ENCODE measurements at places on chromosomes 16 and 17.

DNA sequence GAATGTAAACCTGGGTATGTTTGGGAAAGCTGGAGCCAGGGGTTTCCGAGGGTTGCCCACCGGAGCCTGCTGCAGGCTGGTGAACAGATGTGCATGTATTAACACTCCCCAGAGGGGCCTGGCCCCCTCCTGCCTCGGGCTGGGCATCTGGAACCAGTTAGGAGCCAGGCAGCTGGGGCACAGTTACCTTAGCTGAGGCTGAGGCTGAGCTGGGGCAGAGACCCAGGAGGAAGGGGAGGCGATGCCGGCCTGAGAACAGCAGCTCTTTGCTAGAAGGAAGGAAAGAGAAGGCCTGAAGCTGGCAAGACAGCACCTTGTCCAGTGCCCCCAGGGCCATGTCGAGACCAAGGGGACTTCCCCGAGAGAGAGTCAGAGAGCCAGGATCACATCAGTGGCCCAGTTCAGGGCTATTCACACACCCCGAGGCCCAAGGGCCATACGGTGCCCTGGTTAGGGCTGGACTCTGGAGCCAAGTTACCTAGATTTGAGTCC, 65.8 kb downstream of the RMI2 start:
- DNase-seq = no peak

DNA sequence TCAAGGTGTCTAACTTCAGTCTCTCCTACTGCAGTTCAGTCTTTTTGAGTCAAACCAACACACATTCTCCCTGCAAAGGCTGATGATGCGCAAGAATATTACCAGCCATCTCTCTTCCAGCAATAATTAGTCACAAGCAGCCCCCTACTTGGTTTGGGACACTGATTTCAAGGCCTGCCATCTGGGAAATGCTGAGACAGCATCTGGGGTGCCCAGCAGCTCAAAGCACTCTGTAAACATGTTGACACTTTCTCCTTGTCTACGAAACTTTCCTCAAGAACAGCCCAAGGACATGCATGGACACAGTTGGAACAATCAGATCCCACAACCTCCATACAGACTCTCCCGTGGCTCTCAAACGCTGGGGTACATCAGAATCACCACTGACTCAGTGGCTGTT, 149.2 kb upstream of the RPL38 start:
- no peak for DNase-seq

DNA sequence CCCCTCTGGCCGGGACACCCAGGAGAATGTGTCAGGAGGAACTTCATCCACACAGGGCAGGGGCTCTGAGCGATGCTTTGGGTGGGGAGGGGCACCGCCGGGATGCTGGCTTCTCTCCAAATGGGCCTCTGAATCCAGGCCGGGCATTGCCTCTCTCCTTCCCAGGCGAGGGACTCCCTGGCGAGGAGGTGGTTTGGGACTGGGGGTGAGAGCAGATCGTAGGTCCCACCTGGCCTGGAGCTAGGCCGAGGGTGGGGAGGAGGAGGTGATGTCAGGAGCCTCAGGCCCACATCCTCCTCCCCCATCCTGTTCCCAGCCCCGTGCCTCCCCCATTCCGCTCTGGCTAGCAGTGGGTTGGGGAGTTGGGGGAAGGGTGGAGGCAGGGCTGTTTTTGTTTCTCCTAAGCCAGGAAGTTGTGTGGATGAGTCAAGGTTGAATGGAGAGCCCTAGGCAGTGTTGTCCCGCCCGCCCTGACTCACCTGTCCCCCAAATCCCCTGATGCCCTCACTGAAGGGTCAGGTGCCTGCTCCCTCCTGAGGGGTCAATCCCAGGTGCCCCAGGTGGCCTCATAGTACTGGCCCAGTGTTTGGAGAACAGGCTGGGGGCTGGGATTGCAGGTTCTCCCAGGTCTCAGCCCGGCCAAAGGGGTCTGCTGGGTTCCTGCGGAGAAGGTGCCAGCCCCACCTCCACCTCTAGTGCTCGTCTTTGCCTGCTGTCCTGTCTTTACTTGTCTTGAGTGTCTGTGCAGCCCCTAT, 2.8 kb downstream of the GRB7 start:
- peak; percentile 90 for DNase-seq

GRCh38 chr16:25823891-25824290, 132.1 kb downstream of the HS3ST4 start:
- peak; percentile 25 for DNase-seq

DNA sequence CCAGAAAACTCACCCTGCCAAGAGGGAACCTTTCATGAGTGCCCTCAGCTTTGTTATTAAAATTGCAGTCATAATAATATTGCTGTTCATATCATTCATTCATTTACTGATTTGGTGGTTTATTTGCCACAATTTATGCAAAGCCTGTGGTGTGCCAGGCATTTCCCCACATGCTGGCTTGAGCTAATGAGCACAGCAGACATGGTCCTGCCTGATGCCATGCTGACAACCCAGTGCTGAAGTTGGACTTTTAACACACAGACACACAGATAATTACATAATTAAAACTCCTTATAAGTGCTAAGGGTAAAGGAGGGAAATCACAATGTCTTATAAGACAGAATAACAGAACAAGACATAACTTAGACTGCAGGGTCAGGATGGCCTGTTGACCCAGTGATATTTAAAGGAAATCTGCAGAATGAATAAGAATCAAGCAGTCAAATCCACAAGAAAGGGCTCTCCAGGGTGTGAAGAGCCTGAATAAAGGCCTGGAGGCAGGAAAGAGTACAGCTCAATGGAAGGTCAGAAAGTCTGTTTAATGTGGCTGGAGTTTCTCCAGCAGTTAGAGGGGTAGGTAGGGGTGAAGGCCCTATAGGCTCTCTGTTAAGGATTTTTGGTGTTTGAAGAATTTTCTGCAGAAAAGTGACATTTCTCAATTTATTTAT, 196.9 kb upstream of the CDH11 start:
- DNase-seq = no peak

DNA sequence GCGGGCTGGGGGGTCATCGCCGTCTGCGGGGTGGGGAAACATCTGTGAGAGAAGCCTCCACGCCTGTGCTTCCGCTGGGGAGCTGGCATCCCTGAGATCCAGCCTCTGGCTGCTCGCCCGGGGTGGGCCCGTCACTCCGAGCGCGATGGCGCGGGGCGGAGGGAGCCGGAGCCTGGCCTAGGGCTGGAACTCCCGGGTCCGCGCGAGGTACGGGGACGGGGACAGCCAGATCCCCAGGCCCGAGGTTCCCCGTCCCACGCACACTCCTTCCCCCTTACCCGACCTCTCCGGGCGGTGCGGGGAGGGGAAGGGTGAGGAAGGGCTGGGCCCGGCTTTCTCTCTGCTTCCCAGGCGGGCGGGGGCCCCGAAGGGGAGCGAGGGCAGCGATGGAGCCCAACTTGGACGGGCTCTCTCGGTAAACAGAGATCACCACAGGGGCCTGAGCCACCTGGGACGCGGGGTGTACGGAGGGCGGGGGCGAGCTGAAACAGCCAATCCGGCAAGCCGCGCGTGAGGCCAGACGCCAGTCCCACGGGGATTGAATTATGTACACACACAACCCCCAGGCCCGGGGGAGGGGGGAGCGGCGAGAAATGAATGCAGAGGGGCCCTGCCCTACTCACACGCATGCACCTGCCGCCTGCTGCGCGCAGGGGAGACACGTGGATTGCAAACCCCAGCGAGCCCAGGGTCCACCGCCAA, at the start of gene SLC16A11:
Gene SLC16A11, minus strand, starts transcription at position 596 of the 702 bp plus-strand sequence. Its CDS starts 579 bp downstream, at position 17.
- no peak for DNase-seq

DNA sequence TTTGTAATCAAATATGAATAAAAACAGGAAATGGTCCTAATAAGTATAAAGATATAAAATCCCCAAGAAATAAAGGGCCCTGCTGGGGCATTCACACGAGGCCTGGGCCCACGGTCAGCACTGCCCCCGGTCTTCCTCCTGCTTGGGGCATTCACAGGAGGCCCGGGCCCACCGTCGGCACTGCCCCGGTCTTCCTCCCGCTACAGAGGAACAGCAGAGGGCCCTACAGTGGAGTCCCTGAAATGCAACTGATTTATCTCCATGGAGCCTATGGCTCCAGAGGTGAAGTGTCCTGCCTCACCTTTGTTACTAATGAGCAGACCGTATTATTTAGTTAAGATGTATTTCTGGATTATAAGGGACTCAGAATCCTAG, 46.5 kb downstream of the MAP1LC3B start:
- DNase-seq = no peak

GRCh38 chr17:61511480-61512182, 59.4 kb downstream of the TBX4 start:
- DNase-seq = no peak

DNA sequence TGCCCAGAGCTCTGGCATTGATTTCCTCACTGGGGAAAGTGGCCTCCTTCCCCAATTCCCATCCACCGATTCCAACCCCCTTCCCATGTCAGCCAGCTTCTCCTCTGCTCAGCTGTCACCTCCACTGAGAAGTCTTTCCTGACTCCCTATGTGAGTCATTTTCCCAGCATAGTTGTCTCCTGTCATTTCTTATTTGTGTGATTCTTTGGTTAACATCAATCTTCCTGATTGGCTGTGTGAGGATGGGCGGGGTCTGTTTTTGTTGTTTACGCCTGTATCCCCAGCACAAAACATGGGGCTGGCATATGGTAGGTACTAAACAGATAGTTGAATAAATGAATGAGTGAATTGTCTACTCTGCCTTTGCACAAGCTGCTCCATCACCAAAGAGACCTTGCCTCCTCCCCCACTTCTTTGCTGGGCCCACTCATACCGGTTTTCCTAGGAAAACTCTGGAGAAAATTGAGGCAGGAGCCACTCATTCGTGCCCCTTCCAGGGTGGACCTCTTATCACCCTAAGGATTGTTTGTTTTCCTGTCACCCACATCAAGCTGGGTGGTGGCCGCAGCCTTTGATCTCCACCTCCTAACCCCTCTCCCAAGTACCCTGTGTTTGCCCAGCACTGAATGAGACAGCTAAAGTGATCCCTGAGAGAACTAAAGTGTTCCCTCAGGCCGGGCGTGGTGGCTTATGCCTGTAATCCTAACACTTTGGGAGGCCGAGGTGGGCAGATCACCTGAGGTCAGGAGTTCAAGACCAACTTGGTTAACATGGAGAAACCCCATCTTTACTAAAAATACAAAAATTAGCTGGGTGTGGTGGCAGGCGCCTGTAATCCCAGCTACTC, 1.2 kb upstream of the GRB7 start:
- peak; percentile 17 for DNase-seq

DNA sequence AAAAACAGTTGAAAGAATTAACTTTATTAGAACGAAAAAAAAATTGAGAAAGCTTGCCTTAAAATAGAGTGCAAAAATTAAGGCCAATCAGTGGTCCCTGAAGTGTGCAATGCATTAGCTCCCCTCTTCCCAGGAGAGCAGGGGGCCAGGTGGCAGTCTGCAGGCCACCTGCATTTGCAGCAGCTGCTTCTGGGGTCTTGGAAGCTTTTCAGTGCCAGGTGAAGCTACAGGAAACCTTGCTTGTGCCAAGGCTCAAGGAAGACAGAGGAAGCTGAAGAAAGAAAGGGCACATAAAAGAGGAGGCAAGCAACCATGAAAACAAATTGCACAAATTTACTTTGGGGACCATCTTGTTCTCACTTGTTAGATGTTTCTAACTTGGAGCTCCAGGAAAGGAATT, 50.5 kb upstream of the MTMR4 start:
- DNase-seq = no peak

DNA sequence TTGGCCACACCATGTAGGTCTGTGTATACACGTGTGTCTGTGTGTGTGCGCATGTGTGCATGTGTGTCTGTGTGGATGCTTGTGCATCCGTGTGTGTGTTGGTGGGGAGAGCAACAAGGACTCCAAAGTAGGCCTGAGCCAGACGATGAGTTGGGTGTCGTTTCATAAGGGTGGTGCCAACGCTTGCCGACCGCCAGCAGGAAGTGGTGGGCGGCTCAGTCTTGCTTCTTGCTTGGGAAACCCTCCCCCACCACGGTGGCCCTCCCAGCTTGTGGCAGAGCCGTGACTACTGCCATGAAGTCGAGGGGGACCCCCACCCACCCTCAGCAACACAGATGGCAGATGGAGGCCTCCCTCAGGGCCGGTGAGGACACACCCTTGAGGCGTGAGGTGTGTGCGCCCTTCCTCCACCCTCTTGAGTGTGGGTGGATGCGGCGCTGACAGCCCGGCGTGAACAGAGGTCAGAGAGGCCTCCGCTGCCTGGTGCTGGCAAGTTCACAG, 17.5 kb downstream of the SBK1 start:
- no peak for DNase-seq

DNA sequence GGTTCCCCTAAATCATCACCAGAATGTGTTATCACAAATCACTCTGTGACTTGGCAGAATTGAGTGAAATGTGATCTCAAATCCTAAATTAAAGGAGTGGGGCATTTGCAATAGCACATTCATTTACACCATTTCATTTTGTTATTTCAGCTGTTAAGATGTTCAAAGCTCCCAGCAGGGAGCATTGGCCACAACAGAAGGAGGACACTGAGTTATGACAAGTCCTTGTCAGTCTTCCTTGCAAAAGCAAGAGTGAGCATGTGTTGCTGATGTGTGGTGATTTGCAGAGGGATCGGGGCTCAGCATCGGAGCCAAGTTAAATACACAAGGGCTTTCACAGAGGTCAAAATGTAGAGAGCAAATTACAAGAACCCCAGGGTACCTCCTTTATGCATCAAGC, 372.2 kb upstream of the CDH5 start:
- DNase-seq = no peak

GRCh38 chr16:16146380-16147315, 76.6 kb downstream of the ABCC6 start:
- DNase-seq = no peak

- no peak for DNase-seq
Observed at GRCh38 chr17:43860927-43861622, 14.1 kb downstream of the CD300LG start.

GRCh38 chr17:19421926-19422325, 10.9 kb downstream of the RNF112 start:
- no peak for DNase-seq

DNA sequence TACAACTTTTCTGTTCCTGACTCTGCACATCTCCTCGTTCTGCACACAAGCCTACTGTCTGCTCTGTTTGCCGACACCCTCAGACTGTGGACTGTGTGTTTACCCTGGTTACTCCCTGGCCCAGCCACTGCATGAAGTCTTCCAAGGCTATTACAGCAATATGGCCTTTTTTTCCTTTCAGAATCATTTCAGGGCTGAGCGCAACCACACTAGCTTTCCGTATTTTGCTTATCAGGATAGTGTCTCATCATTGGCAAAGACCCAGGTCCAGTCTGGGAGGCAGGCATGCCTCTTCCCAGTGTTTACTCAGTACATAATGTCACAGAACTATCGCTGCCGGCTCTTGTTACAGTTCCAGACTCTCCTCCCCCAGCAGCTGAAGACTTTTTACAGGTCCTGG, 10.1 kb downstream of the DNAH9 start:
- DNase-seq = no peak

GRCh38 chr16:13041646-13042290, 140.4 kb downstream of the SHISA9 start:
- DNase-seq = no peak

DNA sequence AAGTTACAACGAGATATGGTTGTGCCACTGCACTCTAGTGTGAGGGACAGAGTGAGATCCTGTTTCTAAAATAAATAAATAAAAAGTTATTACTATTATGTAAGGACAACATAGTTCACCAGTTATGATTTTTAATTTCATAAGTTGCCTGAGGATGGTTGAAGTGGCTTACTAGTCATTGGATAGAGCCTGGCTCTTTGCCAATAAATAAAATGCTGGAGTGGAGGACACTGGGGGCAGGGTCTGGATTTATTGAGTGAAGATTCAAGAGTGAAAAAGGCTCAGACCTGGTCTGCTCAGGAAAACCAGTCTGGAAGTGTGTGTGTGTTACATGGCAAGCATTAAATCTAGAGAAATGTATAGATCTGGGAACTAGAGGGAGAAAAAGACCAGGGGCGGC, 2.1 kb downstream of the STARD3 start:
- no peak for DNase-seq

GRCh38 chr17:78117027-78117981, 11.3 kb downstream of the TMC6 start:
- DNase-seq = no peak
